ENCODE measurements at places on chromosomes 16 and 17. TPM values are rescaled to one million over a fixed set of nuclear protein-coding genes. Genes with fewer than 3 reads are reported as not detected.

GRCh38 chr17:44323359-44324091, 1.1 kb downstream of the SLC25A39 start:
- DNase-seq = no peak

DNA sequence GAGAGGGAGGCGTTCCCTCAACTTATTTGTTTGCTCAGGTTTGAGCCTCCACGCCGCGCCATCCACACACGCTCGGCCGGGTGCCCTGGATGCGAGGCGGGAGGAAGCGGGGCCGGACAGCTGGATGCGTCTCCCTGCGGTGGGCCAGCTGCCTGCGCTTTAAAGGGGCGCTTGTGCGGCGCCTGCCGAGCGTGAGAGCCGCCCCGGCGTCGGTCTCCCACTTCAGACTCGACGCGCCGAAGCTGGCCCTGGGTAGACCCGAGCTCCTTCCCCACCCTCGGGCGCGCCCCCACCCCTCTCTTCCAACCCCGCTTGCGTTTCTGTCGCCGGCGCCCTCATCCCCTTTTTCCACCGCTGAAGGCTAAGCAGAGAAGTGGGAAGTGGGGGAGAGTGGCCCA, 527 bp upstream of the CHAD start:
- DNase-seq = no peak

DNA sequence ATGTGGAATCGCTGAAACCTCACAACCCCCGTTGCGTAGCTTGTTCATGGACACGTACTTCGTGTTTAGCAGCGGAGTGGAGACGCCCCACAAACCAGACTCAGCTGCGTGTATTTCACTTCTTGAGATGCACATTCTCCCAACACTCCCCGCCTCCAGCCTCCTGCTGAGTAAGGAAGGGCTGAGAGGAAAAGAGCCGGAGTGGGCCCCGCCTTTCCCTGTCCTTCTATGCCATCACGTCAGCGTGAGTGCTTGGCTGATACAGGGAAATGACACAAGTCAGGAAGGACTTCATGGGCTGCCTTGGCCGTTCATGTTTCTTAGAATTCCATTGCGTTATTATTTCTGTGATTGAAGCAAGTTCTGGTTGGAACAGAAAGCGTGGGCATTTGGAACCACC, 68.6 kb upstream of the CBX4 start:
- peak; percentile 79 for DNase-seq

DNA sequence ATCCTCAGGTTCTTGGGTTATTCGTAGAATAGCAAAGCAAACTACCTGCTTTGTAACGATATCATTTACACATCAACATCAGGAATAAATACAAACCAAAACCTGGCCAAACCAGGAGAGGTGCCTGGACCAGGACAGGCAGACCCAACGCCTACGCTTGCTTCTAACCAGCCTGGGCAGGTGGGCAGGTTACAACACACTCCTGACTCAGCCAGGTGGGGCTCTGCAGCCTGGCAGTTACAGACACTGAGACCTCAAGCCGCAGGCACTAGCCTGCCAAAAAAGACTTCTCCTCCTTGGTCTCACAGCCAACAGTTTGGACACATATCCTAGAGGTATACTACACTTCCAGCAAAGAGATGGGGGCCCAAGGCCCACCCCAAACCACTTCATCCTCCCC, 14.0 kb downstream of the ANKRD11 start:
- DNase-seq = peak; percentile 48

DNA sequence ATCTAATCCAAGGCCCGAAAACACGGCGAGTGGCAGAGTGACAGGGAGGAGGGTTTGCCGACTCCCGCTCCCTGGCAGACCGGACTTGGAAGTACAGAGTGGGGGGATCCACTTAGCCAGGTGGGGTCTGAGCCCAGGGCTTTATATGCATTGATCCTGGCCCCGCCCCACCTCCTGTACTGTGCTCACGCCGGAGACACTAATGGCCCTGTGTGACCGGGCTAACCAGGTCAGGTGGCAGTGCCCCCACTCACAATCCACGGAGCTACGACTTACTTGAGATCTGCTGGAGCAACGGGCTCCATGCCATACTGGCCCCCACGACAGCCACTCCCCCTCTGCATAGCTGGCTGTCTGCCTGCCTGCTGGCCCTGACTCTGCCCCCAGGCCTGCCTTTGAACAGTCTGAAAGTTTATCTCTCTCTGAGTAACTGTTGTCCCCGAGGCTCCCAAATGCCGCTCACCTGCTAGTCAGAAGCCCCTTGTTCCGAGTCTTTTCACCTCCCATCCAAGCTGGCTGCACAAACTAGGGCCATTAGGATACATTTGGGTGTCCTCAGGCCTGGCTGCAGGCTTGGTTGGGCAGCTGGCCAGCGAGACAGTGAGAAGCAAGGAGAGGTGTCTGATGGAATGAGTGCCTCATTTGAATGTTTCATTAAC, 28.0 kb downstream of the CACNA1G start:
- no peak for DNase-seq

GRCh38 chr17:44920565-44920940, 5.3 kb upstream of the GFAP start:
- DNase-seq = no peak

DNA sequence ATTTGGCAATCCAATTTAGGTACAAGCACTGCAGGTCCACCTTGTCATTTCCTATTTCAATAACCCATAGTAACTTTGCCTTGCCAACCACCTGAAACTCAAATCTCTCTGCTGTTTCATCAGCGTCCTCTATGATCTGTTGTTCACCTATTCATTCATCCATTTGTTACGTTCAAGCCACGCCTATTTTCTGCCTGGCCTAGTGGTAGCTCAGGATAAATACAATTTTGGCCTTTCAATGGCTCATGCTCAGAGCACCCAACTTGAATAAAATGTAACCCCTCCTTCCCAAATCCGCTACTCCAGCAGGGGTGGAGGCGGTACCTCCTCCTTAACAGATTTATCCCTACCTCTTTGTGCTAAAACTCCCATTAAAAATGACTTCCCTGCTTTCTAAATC, 3.6 kb upstream of the FBXO47 start:
- DNase-seq = no peak

DNA sequence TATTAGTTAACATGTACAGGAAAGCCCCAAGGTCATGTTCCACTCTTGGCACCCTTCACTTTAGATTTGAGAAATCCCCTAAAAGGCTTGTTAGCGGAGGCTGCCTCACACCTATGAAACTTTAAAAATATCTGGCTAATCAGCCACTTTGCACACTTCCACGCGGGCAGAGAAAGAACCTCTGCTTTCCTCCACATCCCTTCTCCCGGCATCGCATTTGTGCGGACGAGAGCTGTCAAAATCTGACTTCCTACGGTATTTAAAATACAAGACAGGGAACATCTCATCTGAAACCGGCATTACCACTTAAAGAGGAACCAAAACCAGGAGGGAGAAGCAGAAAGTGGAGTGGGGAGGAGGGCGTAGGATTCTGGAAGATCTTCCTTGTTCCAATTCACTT, 422.3 kb downstream of the TMEM114 start:
- no peak for DNase-seq

GRCh38 chr17:1639549-1640180, 5.9 kb downstream of the SCARF1 start:
- DNase-seq = no peak

GRCh38 chr16:11857161-11857560, 5.8 kb upstream of the RSL1D1 start:
- DNase-seq = no peak

- DNase-seq = no peak
Measured at GRCh38 chr17:77811521-77811920, 147.0 kb upstream of the TNRC6C start.

DNA sequence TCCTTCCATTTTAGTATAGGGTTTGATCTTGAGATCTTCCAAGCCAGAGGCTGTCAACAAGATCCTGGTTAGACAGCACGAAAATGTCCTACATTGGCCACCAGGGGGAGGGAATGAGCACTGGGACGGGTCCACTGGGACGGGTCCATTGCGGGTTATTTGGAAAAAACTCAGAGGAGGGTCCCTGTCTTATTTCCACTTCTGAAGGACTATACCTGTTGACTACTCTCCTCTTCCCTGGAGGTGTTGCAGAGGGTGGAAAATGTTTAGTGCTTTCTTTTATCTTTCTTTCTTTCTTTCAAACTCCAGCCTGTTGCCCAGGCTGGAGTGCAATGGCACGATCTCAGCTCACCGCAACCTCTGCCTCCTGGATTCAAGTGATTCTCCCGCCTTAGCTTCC, 2.5 kb downstream of the TTLL6 start:
- DNase-seq = peak; percentile 62

The ITGA3 gene
- 75.7 TPM for polyA plus RNA-seq

The COX4I1 gene
- 2,330 TPM for polyA plus RNA-seq

The GRB7 gene
- 42.4 TPM for polyA plus RNA-seq

The DNAH17 gene
- polyA plus RNA-seq = 3.6 TPM

The PRSS33 gene
- 0.03 TPM for polyA plus RNA-seq
